ENCODE measurements at places on chromosomes 4 and X.

DNA sequence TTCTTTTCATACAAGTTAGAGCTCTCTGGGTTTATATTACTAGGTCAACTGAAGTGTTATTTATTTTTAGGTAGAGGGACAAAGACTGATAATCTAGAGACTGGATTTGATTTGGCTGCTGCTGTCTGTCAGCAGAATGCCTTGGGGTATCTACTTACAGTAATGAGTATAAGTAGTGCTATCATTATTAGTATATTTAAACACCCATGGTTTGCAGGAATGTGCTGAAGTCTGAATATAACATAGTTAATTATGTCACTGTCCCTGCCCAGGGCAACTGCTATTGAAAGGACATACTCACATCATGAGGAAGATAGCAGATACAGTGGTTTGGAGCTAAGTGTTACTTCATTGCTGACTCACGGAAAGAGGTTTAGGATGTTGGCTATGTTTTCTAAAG is 76.2 kb downstream of the PRRG1 start:
- no peak for DNase-seq

DNA sequence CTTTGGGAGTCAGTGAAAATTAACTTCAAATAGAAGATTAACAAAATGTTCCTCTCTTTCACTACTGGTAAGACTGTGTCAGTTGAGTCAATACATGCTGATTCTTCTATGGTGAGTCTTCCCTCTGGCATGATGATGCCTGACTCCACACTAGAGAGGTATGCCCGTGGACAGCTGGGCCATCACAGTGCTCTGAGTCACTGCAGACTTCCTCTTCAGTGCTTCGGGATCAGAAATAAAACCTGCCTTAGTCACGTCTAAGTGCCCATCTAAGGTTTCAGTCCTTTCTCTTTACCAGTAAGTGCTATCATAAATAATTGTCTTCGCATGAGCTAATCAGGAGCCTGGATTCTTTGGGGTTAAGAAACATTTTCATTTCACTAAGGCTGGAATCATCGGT is 1.6 kb upstream of the ASB5 start:
- DNase-seq, result peak; percentile 91

DNA sequence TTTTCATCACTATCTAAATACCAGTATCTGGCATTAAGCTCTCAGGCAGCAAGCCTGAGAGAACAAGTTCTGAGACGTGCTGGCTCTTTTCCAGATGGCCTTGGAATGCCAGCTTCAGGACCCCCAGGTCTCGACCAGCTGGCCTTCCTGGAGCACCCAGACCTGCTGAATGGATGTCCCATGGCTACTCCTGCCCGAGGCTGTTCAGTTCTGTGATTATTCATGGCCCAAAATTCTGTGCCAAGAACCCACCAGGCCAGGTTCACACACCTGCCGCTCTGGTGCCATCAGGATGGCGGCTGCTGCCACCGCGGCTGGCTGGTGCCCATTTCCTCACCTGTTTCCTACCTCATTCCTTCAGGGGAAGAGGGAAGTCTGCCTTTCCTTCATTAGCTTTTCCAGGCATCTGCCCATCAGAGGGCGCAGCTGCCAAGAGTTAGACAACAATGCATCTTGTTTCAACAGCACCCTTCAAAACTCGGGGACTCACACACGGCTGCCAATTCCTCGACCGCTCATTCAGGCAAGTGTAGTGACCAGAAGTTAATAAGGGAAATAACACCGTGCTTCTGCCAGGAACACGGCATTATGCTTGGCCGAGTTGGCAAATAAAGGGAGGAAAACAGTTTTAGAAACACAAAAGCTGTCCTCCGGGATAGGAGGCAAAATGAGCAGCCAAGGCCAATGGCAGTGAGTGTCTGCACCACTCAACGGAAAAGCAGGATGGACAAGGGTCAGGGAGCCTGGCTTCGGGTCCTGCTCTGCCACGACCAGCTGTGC is 173.8 kb downstream of the NSUN7 start:
- DNase-seq, result no peak

GRCh38 chr4:73438582-73439215 is 2.7 kb downstream of the AFP start:
- no peak for DNase-seq

- peak; percentile 18 for DNase-seq
Measured at GRCh38 chrX:12372111-12372510, 233.8 kb downstream of the FRMPD4 start.

- no peak for DNase-seq
Measured at GRCh38 chrX:38006291-38006690, at the start of gene SYTL5. SYTL5 (plus strand) TSS chrX:38006553; CDS start chrX:38033890, 27,337 bp downstream.

DNA sequence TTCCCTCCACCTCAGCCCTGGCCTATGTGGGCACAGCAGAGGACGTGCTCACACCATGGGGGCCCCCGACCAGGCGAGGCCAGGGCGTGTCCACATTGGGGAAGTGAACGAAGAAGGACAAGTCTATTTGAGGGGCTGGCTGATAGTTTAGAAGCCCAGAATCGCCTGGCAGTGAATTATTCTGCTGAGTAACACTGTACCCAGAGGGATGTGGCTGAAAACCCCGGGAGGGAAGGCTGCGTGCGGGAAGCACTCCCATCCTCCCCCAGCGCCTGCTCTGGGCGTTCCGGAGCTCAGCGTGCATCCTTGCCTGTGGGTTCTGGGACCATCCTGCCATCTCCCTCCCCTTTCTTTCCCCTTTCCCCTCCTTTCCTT is 66.6 kb downstream of the TRMT44 start:
- peak; percentile 76 for DNase-seq

DNA sequence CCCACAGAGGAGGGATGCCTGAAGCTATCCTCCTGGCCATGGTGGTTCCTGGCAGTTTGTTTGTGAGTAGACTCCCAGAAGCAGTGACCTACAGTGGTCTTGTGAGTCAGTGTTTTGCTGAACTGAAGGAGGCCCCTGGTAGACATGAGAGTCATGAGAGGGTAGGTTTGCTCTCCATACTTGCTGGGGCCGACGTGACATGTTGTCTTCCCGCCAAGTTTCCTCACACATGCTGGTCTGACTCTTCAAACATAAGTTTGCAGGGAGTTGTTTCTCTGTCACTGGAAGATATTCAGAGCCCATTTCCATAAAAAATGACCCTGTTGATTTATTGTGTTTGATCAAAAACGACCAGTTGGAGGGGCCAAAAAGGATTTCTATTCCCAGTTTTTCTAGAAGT is 131.1 kb upstream of the SCML1 start:
- DNase-seq, result no peak

- DNase-seq, result no peak
Measured at GRCh38 chr4:80990851-80991250, 39.7 kb upstream of the BMP3 start.

GRCh38 chrX:10016519-10017132 is 49.5 kb downstream of the CLDN34 start:
- no peak for DNase-seq

DNA sequence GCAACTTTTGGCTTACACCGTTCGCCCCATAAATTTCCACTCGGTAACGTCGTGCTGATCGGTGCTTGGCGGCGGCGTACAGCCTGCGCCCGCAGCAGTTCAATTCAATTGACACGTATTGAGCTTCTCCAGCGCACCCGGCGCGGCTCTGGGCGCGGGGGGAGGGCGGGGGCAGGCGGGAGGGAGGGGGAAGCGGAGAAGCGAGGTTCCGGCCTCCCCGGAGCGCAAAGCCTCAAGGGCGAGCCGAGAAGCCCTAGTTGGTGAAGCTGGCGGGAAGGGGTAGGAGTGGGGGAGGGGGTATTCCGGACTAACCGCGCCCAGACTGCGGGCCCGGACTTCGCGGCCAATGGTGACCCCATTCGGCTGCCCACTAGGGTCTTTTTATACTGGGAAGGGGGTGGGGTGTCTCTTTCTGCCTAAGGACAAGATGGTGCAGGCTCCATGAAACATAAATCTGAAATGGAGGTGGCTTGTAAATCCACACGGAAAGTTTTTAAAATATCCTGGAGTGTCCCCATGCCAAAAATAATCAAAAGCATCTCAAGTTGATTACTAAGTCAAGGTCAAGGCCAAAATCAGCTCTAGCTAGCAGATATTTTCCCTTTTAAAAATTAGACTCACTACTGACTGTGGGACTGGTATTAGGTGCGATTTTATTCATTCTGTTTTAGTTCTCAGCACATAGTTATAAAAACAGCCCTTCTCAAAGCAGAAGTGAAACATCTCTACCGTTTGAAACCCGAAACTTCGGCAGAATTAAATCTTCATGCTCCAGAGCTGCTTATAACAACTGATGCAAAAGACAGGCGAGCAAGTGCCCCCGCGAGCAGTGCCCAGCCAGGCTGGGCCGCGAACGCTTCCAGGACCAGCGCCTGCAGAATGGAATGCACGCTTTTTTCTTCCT is 1.5 kb upstream of the BCOR start:
- peak; percentile 29 for DNase-seq

DNA sequence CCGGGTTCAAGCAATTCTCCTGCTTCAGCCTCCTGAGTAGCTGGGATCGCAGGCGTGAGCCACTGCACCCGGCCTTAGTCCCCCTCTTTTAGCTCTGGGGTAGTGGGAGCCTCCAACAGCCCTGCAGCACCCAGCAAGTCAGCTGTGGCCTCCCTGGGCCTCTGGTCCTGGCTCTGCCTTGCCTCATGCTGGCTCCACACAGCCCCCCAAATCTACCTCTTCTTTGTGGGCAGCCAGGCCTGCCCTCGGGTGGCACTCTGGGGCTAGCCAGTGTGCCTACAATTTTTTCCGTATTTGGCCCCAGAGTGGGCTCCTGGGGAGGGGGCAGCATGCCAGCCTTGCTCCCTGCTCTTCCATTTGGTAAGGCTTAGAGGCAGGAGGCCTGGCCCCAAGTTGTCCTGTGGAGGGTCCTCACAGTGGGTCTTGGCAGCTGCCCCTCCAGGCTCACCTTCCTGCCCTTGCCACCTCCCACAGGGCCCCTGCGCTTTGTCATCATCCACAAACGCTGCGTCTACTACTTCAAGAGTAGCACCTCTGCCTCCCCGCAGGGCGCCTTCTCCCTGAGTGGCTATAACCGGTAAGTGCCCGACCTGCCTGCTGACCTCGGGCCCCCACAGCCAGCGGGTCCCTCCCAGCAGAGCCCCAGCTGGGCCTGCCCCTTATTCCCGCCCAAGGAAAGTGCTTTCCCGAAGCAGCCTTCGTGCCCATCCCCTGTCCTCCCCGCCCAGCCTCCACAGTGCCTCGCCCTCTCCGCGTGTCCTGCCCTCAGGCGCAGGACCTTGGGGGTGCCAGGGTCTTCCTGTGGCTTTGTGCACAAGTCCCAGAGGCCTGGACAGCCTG is 21.0 kb upstream of the ADD1 start:
- no peak for DNase-seq
